ENCODE measurements at places on chromosomes 13 and 19.

- no peak for DNase-seq
Measured at GRCh38 chr19:867301-867793, 7.9 kb downstream of the CFD start.

DNA sequence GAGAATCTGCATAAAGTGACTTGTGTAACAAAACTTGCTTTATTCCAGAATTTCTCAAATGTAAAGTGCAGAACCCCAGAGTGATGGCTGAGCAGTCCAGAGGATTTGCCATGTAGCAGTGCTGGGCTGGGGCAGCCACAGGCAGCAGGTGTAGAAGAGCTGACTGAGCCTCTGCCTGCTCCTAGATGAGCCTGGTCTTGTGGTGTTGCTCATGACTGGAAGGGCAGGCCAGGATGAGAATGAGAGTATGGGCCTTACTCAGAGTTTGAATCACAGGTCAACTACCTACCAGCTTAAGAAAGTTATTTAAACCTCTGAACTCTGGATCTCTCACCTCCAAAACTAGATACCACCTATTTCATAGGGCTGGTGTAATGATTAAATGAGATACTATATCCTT lies 2.9 kb upstream of the C13orf42 start:
- peak; percentile 6 for DNase-seq

DNA sequence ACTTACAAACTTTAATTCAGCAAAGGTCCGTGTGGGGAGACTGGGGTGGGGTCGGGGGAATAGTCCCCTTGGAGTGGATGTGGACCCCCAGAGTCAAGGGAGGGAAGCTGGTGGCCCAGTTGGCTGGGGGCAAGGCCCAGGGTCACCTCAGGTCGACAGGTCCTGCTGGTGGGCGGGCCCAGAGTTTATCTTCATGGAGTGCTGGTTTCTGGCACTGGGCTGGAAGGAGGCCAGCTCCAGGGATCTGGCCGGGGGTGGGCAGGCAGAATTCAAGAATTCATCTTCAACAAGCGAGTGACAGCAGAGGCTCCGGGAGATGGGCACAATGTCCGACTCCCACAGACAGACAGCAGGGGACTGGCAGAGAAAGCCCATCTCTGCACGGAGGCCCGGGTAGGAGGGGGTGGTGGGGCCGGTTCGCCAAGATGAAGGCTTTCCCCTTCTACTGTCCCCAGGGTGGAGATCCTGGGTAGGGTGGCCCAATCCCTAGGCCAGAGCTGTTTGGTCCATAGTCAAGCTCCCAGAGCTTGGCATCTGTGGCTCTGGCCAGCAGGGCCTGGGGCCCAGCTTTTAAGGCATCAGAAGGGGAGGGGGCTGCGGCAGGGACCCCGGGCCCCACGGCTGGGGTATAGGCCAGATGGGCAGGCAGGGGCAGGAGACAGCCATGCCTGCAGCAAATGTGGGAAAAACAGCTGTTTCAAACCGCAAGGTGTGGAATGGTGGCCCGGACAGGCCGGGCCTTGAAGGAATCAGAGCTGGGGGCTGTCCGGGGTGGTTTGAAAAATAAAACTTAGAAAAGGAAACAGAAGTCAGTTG lies 622 bp upstream of the FDX2 start:
- no peak for DNase-seq

DNA sequence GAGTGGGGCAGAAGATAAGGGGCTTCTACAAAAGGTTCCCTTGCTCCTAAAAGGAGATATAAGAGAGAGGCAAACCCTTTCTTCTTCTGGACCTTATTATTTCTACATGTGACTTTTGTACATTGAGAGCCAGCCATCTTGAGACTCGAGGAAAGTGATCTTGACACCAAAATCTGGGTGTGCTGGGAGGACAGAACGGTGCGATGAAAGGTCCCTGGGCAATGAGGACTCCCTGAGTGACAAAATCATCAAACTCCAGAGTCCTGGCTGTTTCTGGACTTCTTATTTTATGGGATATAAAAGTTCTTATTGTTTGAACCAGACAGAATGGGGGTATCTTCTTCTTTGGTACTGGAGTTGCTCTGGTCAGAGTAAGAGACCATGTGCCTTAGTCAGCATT lies 411.0 kb downstream of the ZNF536 start:
- no peak for DNase-seq

DNA sequence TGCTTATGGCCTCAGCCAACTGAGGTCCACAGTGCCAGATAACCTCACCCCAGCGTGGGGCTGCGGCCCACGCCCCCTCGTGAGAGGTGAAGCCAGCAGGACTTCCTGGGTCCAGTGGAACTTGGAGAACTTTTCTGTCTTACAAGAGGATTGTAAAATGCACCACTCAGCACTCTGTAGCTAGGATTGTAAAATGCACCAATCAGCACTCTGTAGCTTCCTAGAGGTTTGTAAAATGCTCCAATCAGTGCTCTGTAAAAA lies 109.1 kb downstream of the AKAP11 start:
- no peak for DNase-seq

DNA sequence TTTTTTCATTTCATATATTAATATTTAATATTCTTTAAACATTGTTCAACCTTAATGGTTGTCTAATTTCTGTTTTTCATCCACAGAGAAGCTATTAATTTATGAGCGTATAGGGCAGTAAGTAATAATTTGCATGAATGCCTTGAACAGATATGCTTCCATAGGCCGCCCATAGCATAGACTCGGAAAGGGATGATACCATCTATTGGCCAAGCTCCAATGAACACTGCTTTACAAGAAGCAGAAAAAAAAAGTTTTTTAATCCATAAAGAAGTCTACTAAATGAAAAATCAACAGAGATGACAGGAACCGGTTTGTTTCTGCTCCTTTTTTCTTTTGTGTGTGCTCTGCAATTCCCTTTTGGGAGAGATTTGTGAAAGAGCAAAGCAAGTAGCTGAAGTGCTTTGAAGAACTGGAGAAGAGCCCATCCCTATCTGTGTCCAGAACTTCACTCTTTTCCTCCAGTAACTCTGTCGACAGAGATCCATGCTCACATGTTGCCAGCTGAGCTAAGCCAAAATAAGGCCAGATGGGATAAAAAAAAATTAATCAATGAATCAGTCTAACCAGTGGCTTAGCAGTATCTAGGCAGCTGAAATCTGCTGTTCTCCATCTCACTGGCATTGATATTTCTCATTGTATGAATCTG lies 215.9 kb upstream of the SOX21 start:
- no peak for DNase-seq

DNA sequence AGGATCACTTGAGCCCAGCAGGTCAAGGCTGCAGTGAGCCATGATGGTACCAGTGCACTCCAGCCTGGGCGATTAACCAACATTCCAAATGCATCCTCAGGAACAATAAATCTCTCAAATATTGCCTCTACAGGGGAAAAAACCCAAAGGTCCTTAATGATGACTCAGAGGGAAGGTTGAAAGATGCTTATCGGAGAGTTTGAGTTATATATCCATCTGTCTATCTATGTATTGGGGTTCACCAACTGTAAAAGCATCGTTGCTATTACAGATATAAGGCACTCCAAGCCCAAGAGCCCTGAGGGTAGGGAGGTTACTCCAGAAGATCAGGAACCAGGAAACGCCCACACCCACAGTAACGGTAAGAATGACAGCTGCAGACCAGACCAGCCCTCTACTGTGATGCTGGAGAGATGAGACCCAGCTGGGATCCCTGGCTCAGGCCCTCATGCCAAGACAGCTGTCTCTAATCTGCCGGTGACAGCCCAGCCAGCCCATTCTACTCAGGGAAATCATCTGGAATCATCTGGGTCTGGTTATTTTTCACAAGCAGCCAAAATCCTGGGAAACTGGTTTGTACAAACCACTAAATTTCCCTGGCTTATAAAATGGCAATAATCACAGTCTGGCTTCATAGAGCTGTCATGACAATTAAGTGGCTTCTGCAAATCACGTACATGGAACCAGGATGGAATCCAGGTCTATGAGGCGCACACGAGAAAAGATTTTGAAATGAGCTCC lies 23.8 kb downstream of the TEX101 start:
- DNase-seq = peak; percentile 46

DNA sequence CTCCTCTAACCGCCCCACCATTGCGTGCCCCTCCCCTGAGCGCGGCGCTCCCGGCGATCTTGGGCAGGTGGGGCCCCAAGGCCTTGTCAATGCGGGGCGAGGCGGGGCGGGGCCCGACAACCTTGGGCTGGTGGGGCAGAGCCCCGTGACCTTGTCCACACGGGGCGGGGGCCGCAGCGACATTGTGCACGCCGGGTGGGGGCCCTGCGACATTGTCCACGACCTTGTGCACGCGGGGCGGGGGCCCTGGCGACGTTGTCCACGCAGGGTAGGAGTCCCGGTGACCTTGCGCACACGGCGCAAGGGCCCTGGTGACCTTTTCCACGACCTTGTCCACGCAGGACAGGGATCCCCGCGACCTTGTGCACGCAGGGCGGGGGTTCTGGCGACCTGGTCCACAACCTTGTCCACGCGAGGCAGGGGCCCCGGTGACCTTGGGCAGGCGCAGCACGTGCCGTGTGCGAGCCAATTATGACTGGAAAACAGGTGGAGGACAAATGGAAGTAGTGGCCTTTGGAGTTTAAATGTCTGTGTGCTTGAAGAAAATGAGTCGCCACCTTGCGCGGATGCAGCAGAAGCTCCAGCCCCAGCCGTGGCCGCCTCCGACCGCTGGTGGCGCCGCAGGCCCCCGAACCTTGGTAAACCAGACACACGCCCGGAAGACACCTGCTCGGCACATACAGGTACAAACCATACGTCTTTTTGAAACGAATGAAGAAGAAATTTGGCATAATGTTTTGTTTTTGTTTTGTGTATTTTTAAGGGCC lies 62.6 kb downstream of the LATS2 start:
- no peak for DNase-seq

- DNase-seq = no peak
Measured at GRCh38 chr19:34104096-34104495, 68.2 kb upstream of the LSM14A start.

GRCh38 chr19:18995804-18996241 lies 37.5 kb downstream of the SUGP2 start:
- DNase-seq = peak; percentile 58

GRCh38 chr19:14731200-14731599 lies 41.4 kb downstream of the ZNF333 start:
- no peak for DNase-seq

DNA sequence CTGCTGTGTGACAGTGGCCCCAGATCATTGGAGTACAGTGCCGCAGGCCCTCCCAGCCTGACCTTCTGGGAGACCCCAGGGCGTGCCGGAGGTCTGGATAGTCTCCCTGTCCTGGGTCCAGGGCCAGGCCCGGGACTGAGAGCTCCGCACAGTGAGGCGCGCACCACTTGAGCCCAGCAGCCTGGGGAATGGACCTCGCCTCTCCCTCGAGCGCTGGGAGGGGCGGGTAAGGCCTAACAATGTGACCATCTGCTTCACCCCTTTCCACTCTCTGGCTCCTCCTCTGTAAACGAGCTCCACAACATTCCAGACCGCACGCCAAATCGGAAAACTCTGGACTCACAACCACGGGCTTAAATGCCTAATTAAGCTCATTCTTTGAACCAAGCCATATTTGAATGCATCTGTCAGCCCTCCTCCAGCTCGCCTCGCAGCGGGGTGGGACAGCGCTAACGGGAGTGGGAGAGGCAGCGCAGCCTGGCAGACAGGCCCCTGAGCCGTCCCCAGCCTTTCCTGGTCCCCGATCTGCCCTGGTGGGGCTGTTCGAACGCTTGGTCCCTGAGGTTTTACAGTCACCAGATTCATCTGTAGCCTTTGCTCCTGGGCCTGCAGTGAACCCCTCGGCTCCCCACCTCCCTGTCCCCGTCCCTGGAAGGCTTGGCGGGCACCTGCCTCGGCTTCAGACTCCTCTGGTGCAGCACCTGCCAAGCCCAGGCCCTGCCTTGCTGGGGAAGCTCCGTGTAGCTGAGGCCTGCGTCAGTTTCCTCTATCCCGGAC lies 120.7 kb upstream of the VSTM2B start:
- DNase-seq = no peak

GRCh38 chr13:113740661-113741060 lies 18.4 kb upstream of the TMEM255B start:
- DNase-seq = no peak

GRCh38 chr13:29893438-29893837 lies 43.0 kb upstream of the UBL3 start:
- no peak for DNase-seq

DNA sequence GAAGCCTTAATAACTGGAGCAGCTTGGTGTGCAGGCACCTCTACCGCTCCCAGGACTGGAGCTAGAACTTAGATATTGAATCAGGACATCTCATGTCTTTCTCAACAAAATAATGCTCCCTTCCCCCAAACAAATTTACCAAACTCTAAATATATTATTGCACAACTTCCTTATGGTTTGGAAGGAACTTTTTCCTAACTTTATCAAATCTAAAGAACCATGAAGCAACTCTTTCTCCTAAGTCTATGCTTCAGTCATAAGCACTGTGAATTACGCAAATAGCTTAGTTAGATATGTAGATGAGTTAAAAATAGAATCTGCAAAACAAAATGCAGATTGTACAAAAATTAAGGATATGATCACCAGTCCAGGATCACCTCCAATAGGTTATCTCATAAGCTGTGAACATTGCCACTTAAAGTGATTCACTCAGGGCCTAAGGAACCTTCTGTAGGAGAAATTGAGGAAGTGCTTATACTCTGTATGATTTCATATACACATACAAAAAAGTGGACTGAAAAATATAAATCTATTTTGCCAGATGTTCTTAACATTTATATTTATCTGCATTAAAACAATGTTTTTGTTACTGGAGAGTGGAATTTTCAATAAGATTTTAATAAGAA lies 20.4 kb upstream of the MAB21L1 start:
- no peak for DNase-seq

GRCh38 chr13:39484506-39485313 lies 118.3 kb downstream of the LHFPL6 start:
- DNase-seq = peak; percentile 42

DNA sequence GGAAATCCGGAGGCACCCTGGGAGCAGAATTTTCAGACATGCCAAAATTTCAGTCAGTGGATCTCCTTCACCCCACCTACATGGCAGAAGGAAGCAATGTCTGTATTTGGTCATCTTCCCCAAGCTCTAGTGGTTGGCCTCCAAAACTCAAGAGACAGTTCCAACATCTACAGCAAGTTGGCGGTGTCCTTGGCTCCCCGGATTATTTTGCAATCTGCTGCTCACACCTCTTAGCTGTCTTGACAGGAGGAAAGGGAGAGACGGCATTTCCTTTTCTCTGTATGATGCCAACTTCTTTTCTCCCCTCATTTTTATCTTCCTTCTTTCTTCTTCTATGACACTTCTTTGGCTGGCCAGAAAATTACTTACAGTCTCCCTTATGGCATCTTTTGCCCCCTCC lies 159.9 kb downstream of the SUCLA2 start:
- no peak for DNase-seq

- no peak for DNase-seq
Measured at GRCh38 chr13:30308548-30308947, 1.2 kb upstream of the KATNAL1 start.

DNA sequence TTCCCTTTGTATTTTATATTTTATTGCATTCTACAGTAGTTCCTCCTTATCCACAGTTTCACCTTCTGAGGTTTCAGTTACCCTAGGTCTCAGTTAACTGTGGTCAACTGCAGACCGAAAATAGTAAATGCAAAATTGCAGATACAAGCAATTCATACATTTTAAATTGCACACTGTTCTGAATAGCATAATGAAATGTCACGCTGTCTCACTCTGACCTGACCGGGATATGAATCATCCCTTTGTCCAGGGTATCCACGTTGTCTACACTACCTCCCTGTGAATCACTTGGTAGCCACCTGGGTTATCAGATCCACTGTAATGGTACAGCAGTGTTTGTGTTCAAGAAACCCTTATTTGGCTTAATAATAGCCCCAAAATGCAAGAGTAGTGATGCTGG lies 325.0 kb downstream of the DNAJC15 start:
- peak; percentile 74 for DNase-seq

- DNase-seq = no peak
Measured at GRCh38 chr13:83414393-83414792, 467.9 kb downstream of the SLITRK1 start.

GRCh38 chr13:85806553-85807175 lies 7.4 kb upstream of the SLITRK6 start:
- peak; percentile 21 for DNase-seq

Data from mammary epithelial cell (primary cell).